CD8-positive, alpha-beta memory T cell (primary cell): ENCODE measurements at places on chromosomes 2 and 18.

DNA sequence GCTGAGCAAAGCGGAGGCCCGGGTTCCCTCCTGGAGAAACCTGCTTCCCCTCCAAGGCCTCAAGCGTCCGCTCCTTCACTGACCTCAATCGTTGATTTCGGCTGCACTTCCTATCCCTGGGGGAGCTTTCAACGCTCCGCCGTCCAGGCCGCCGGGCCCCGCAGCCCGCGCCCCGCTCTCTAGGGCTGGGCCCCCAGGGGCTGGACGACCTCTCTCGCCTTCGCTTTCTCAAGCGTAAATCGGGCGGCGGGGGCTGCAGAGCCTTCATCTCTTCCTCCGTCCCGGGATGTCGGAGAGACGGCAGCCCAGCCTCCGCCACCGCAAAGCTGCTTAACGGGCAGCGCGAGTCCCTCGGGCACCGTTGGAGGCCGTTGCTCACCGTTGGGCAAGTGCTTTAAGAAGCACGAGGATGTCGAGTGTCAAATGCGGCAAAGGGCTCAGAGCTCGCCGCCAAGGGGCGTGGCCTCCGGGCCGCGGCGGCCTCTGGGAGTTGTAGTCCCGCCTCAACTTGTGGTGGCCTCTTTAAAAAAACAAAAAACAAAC, 8.5 kb downstream of the HES6 start:
- H3K27me3 ChIP-seq: no peaks in the 10 kb centered on the region
- no peak overlapping the region for H3K27ac ChIP-seq
- peak overlapping the region; percentile 52 for H3K4me3 ChIP-seq
- H3K36me3 ChIP-seq: no peaks in the 10 kb centered on the region
- H3K4me1 ChIP-seq: peaks cover 10% of the 10 kb centered on the region
- peak; percentile 61 for DNase-seq

DNA sequence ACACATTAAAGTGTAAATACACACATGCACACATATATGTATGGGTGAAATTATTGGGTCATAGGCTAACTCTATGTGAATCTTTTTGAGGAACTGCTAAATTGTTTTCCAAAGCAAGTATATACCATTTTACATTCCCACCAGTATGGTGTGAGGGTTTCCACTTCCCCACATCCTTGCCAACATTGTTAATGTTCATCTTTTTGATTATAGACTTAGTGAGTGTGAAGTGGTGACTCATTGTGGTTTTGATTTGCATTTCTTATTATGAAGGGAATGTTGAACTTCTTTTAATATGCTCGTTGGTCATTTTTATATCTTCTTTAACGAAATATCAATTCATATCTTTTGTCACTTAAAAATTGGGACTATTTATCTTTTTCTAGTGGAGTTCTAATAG, 181.8 kb upstream of the GCFC2 start:
- H3K4me1 ChIP-seq: no peaks in the 10 kb centered on the region
- DNase-seq: no peak
- no peak overlapping the region for H3K4me3 ChIP-seq

DNA sequence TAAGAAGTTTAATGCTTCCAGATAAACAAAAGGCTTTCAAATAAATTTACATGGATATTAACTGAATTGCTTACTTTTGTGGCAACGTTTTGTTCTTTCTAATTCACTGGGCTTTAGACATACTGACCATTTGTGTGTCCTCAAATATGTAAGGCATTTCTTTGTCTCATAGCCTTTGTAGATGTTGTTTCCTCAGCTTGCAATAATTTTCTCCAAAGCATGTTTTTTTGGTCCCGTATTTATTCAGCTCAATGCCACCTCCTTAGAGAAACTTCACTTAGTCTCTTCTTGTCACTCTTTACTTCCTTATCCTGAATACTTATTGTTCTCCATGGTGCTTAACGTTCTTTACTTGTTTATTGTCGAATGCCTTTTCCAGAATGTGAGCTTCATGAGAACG, 98.5 kb downstream of the NUP35 start:
- H3K4me3 ChIP-seq: no peak overlapping the region
- H3K4me1 ChIP-seq: no peaks in the 10 kb centered on the region
- no peak for DNase-seq
- no peak overlapping the region for H3K27ac ChIP-seq
- H3K27me3 ChIP-seq: no peaks in the 10 kb centered on the region

- H3K27me3 ChIP-seq: no peaks in the 10 kb centered on the region
- no peak overlapping the region for H3K4me3 ChIP-seq
- no peak overlapping the region for H3K27ac ChIP-seq
- no peaks in the 10 kb centered on the region for H3K36me3 ChIP-seq
- DNase-seq: no peak
- H3K4me1 ChIP-seq: no peaks in the 10 kb centered on the region
Observed at GRCh38 chr2:30655660-30656059, 151.6 kb downstream of the CAPN13 start.

DNA sequence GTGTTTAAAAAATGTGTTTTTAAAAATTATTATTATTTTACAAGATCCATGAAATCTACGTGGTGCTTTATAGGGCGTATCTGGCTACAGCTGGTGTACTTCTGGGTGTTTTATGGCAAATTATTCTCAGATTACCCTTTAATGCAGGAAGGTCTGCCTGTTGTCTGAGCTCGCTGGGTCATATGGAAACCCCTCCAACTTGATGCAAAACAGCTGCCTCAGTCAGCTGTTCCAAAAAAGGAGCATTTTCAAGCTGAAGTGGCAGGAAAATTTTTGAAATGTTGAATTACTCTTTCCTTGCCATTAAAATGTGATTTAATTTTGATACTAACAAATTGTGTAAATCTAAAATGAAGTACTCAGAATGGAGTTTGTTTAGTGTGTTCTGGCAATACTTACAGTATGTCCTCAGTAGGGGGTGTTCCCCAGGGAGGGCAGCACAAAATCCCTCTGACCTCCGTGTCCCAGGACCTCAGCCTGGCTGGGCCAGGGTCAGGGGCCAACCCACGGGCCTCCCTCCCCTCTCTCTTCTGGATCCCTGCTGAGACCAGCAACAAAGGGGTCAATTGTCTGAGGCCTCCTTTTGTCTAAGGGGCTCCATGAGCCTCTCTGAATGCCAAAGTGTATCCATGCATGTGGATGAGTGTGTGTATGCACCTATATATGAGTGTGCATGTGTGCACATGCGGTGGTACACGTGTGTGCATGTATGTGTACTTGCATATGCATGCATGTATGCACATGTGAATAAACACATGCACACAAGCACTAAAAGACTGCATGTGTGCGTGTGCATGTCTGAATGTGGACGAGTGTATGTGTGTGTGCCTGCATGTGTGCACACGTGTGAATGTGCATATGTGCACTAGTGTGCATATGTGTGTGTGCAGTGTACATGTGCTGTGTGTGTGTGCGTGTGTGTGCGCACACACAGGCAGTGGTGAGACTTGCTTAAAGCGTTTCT, 105.4 kb downstream of the ACOXL start:
- no peaks in the 10 kb centered on the region for H3K4me1 ChIP-seq
- no peak overlapping the region for H3K27ac ChIP-seq
- H3K36me3 ChIP-seq: no peaks in the 10 kb centered on the region
- H3K4me3 ChIP-seq: no peak overlapping the region
